Ureter (tissue), 1 donor: ENCODE measurements at places on chromosomes 5 and 9.

DNA sequence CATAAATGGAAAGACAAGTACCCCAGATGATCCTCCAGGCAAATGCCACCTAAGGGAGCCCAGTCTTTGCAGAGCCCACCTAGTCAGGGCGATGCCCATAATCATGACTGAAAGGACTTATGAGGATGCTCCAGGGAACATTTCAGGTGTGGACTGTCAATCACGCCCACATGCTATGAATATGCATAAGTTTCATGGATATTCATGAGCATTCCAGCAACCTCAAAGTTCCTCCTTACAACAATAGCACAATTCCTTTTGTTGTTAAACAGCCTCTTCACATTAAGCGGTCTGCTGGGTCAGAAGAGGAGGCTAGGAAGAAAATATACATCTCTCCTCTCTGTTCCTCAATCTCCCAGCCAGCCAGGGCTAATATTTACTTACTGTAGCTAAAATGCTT, 161.6 kb downstream of the C5orf15 start:
- DNase-seq: no peak

DNA sequence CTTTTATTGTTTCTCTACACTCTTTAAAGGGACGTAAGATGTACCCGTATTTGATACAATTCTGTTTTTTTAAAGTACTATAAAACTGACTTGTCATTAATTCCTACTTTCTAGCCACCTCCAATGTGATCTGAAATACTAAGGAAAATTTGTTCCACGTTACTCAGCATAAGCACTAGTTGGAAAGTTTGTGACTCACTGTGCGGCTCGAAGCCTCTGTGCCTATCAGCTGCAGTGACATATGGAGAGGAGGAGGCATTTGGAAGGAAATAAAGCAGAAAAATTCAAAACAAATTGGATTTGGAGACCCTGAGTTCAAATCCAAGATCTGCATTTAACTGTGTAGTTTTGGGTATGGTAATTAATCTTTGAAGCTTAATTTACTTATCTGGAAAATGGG, 339.3 kb downstream of the BRINP1 start:
- DNase-seq: no peak

GRCh38 chr9:23849379-23850035, 23.5 kb upstream of the ELAVL2 start:
- DNase-seq: no peak

GRCh38 chr9:90801973-90802322, 329 bp downstream of the SYK start:
- no peak for DNase-seq

GRCh38 chr5:68046445-68046844, 169.1 kb upstream of the PIK3R1 start:
- no peak for DNase-seq

DNA sequence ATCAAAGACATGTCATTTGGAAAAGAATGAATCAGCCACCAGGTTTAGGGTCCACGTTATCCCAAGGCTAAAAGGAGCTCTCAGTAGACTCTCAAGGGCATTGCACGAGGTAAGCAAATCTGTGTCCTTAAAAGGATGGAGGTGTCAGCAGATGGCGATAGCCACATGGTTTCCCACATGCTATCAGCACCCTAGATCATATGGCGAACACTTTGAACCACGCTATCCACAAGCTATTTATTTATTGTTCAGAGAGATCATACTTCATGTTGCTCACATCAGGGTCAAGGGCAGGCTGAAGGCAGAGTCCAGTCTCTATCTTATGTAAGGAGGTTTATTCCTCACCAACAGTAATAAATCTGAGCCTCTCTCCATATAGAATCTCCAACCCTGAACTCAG, 43.7 kb downstream of the CDH6 start:
- DNase-seq: no peak

GRCh38 chr5:5798462-5798861, 376.0 kb downstream of the ICE1 start:
- DNase-seq: no peak

GRCh38 chr5:129412721-129413120, 47.4 kb upstream of the ADAMTS19 start:
- DNase-seq: no peak

GRCh38 chr5:14063138-14063537, 80.0 kb upstream of the TRIO start:
- no peak for DNase-seq

DNA sequence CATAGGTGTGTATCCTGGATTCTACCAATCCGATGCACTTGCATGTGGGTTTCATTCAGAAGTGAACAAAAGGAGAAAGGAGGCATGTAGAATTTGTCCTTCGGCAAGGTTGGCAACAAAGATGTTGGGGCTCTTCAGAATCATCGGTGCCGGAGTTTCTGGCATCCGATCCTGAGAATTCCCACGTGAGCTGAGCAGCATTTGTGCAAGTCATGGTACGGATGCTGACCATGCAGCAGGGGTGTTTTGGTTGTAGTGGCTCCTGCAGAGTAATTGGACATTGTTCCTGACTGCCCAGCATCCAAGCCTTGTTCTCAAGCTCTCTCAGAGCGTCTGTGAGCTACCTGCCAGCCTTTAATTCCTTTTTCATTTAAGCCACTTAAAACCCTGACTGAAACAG, 19.0 kb upstream of the POC5 start:
- DNase-seq: no peak
